Left renal cortex interstitium (tissue), 4 donors: ENCODE measurements at places on chromosomes 11 and 22. TPM values are rescaled to one million over a fixed set of nuclear protein-coding genes. Genes with fewer than 3 reads are reported as not detected.

DNA sequence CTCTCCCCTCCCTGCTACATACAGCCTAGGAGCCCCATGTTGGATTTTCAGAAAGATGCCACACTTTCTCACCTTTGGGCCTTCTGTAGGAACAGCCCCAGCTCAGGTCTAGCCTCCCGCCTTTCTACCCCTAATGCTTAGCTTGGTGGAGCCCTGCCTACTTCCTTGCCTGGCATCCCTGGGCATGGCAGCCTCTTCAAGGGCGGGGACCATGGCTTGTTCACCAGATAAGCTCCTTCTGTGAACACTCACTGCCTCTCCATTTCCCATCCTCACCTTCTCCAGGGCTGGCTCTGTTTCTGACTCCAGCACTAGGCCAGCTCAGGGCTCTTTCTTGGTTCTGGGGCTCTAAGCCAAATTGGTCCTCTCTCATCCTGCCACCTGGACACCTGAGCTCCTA is 1.4 kb downstream of the SEPTIN3 start:
- DNase-seq: no peak

GRCh38 chr11:100119176-100119575 is 567.9 kb upstream of the ARHGAP42 start:
- no peak for DNase-seq

- no peak for DNase-seq
Measured at GRCh38 chr11:75283391-75283931, 42.9 kb downstream of the TPBGL start.

DNA sequence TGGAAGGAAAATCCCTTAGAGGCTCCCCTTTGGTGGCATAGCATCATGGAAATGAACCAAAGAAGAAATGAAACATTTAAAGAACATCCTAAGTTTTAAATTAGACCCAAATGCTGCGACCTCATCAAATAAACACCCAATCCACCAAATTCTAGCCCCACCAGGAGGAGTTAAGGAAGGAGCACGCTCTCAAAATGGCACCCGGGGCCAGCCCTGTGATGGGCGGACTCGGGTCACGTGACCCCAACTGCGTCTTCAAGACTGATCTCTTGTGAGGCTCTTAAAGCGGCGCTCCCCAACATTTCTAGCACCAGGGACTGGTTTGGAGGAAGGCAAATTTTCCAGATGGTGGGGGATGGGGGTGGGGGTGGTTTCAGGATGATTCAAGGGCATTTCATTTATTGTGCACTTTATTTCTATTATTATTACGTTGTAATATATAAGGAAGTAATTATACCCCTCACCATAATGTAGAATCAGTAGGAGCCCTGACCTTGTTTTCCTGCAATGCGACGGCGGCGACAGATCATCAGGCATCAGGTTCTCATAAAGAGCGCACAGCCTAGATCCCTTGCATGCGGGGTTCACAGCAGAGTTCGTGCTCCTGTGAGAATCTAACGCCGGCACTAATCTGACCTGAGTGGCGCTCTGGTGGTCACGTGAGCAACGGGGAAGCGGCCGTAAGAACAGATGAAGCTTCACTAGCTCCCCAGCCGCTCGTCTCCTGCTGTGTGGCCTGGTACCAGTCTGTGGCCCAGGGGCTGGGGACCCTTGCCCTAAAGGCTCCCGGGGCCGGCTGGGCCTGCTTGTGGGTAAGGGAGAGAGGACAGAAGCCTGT is 90.6 kb upstream of the SLC22A12 start:
- DNase-seq: no peak

DNA sequence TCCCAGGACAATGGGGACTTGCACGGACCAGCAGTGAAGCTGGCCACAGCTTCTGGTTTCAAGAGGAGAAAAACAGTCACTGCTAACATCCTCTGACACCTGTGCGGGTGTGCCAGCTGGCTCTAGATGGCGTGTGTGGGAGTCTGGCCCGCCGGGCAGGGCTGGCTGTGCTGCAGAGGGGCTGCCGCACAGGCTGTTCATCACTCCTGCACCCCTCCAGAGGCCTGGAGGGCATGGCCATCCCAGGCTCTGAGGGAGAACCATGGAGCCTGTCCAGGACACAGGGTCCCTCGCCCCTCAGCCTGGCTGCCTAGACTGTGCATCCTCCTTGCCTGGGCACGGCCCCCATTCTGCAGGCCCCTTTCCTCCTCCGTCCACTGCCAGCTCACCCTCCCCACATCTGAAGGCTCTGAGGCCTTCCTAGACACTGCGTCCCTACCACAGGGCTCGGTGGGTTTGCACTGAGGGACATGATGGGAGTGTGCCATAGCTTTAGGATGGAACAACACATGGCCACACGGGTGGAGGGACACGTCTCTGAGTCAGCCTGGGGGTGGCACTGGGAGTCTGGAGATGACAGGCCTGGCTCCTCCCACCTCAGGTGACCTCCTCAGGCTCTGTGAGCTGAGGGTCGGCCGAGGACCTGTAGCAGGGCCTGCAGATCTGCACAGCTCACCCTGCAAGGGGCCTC is 42.1 kb upstream of the GNB1L start:
- no peak for DNase-seq

Gene OR5A1
- polyA plus RNA-seq: not detected

- DNase-seq: no peak
Measured at GRCh38 chr22:29449296-29449875, 11.0 kb downstream of the RFPL1 start.

Gene AIFM3
- polyA plus RNA-seq: 0.88 TPM

GRCh38 chr11:76781046-76781801 is 1.9 kb upstream of the TSKU start:
- DNase-seq: no peak

DNA sequence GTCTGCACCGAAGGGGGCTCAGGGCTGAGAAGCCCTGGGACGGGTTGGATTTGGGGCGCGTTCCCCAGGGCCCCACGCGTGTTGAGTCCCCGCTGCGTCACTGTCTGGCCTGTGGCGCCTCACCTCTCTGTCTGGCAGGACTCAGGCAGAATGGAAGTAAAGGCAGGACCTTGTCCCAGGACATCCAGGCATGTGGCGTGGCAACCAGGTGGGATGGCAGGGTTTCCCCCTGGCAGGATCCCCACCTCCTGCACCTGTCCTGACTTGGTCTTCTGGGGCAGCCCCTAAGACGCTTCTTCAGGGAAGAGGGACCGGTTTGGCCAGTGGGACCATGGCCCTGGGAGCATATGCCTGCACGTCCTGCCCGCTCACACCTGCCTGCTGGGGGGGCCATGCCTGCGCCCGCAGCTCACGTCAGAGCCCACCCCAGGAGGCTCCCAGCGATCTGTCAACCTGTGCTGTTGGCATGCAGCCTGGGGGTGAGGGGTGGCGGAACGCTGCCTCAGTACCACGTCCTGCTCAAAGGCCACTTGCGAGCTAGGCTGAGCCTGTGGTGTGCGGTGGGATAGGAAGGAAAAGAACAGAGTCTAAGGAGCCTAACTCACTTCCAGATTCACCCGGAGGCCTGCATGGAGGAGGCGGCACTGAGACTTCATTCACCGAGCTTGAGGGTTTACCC is 72.7 kb downstream of the KCNQ1 start:
- no peak for DNase-seq

GRCh38 chr11:2996976-2997375 is 4.8 kb upstream of the NAP1L4 start:
- no peak for DNase-seq

Gene CCDC81
- polyA plus RNA-seq: 0.66 TPM

DNA sequence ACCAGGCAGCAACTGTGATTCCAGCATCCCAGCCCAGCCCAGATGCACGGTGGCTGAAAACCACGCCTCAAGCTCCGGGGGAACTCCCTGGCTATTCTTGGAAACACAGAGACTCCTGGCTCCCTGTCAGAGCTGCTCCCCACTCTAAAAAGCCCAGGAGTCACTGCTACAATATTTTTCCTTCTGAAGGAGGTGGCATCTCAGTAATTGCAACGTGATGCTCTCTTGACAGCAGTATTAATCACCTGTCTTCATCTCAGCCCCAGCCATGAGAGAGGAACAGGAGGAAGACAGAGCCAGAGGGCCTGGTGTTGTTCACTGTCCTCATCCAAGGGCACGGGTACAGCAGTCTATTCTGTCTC is 26.9 kb downstream of the DRD2 start:
- DNase-seq: no peak

GRCh38 chr22:29031227-29032011 is 30.2 kb downstream of the C22orf31 start:
- peak; percentile 52 for DNase-seq

Gene FIBIN
- polyA plus RNA-seq: 27.8 TPM

Gene NPTXR
- polyA plus RNA-seq: 4.7 TPM

Gene SNAP29
- polyA plus RNA-seq: 30.3 TPM

Gene KCNQ1
- polyA plus RNA-seq: 12.2 TPM

- DNase-seq: no peak
Measured at GRCh38 chr11:408154-409007, 6.4 kb downstream of the SIGIRR start.

Gene IMMP1L
- polyA plus RNA-seq: 46.5 TPM

Gene RIMBP3B
- polyA plus RNA-seq: not detected

Gene ALDH3B2
- 1.9 TPM for polyA plus RNA-seq

Gene OR4D9
- 0.11 TPM for polyA plus RNA-seq

DNA sequence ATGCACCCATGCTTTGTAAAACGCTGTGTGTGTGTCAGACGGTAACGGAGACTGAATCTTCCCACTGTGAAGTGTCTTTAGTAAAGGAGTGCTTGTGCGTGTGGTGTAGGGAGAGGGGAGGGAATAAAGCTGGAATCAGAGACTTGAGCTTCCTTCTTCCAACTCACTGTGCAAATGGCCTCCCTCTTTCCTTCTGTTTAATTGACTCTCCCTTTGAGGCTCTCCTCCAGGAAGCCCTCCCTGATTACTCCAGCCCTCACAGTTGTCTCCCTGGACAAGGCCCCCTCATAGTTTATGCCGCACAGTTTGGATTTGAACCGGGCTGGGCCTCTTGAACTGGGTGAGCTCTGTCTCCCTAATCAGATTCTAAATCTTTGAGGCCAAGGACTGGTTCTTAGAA is 23.0 kb upstream of the KCNJ11 start:
- DNase-seq: no peak

DNA sequence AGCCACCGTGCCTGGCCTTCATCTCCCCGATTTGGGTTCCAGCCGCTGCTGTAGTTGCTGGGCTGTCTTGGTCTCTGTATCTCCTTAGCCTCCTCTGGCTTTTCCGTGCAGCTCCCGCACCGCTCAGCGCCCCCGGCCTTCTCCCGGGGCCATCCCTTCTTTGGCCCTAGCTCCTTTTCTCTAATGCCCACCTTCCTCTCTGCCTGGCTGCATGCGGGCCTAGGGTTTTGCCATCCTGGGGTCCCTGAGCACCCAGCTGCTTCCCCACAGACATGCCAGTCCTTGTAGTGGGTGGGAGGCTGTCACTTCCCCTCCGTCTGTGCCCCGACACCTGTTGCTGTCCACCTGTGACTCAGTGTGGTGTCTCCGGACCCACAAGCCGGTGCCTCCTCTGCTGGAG is 36.4 kb downstream of the KCNJ4 start:
- no peak for DNase-seq

DNA sequence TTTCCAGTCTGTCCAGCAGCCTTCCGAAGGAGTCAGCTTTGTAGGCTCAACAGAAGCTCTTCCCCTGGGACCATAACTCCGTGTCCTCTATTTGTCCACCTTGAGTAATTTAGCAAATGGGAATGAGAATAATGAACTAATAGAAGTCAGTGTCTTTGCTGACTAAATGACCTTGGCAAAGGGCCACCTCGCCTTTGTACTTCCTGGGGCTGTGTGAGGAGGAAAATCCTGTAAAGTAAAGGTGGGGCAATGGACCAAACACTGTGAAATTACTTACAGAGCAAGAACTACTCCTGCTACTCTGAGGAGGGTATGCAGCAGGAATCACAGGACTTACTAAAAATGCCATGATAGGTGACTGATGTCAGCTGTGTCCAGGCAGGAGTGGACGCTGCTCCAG is 36.2 kb upstream of the CSNK2A3 start:
- DNase-seq: no peak

- DNase-seq: no peak
Measured at GRCh38 chr11:113188371-113188834, 126.0 kb upstream of the TTC12 start.

Gene SCGB1C1
- polyA plus RNA-seq: 0.83 TPM

GRCh38 chr11:112694813-112695212 is 266.4 kb upstream of the NCAM1 start:
- DNase-seq: no peak

- DNase-seq: no peak
Measured at GRCh38 chr11:9688716-9689511, 25.0 kb downstream of the SWAP70 start.

- no peak for DNase-seq
Measured at GRCh38 chr11:85170184-85170583, 457.0 kb downstream of the DLG2 start.

Gene OR51B5
- 0.92 TPM for polyA plus RNA-seq

DNA sequence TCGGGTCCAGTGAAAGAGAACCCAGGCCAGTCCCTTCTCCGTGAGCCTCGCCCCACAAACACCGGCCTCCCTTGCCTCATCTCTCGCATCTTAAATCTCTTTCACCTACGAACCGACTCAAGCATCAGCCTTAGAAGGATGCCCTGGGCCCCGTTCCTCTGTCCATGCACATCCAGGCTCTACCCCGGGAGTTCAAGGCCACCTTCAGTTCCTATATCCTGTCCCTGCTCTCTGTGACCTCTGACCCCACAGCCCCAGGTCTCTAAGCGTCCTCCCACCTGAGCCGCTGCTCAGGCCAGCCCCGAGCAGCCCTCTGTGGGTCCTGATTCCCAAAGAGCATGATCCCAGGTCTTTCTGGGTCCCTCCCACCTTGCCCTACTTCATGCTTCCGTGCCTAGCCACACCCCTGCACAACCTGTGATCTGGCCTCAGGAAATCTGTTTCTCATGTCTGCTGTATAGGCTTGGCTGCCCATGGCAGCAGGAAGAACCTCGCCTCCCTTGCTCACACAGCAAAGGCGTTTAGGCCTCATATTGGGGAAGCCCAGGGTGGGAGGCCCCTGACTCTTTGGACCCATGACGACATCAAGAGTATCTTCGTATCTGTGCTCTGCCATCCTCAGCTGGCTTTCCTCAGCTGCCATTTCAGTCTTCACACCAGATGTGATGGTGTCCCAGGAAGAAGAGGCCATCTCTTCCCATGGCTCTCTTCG is 77.5 kb upstream of the SEPTIN5 start:
- DNase-seq: no peak

- DNase-seq: no peak
Measured at GRCh38 chr22:36360871-36361383, 26.8 kb downstream of the MYH9 start.

Gene GLYATL2
- 1.5 TPM for polyA plus RNA-seq

DNA sequence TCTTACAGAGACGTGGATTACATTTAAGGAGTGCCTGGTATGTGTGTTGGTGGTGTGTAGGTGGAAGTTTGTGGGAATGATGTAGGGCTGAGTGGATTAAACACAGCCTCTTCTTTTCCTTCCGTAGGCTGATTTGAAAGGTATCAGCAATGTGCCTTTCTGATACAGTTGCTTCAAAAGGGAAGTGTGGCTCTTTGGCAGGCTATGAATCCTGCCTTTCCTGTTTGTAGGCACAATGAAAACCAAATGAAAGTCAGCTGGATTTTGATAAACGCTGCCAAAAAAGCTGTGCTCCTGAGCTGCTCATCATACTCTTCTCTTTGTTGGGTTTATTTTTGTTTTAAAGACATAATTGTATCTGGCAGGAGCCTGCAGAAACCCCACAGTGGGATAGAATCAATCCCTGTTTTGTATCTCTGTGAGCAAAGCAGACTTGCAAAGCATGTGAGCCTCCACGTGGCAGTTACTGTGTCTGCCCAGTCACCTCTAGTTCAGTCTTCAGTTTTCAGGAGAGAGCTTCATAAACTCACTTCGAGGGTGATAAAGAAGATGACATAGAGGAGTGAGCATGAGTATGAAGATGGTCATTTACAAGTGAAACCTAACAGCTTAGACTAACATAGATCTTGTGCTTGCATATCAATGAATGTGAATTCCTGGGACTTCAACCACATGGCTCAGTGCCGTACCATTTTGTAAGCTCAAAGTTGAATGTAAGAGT is 655.7 kb upstream of the KIRREL3 start:
- no peak for DNase-seq

Gene JHY
- polyA plus RNA-seq: 13.9 TPM
